ENCODE measurements at places on chromosomes 1 and 21.

- no peak for DNase-seq
These were observed 13.8 kb downstream of the SLX9 start for GRCh38 chr21:44953628-44954021.

DNA sequence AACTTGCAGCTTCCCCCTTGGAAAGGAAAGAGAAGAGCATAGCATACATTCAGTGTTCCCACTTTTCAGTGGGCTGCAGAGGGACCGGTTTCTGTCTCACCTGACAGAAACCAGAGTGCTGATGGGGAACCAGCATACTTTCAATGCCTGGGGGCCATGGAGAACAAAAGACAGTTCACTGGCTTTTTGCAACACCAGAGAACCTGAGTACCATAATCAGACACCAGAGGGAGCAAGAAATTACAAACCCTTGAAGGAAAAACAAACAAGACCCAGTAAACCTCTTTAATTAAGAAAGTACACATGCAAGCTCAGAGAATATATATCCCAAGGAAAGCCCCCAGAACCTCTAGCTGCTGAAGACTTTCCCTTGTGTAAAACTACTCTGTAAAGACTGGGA is 51.1 kb downstream of the CSMD2 start:
- DNase-seq, result peak; percentile 12

- DNase-seq, result no peak
These were observed 456 bp downstream of the COL8A2 start for GRCh38 chr1:36124404-36125128.

DNA sequence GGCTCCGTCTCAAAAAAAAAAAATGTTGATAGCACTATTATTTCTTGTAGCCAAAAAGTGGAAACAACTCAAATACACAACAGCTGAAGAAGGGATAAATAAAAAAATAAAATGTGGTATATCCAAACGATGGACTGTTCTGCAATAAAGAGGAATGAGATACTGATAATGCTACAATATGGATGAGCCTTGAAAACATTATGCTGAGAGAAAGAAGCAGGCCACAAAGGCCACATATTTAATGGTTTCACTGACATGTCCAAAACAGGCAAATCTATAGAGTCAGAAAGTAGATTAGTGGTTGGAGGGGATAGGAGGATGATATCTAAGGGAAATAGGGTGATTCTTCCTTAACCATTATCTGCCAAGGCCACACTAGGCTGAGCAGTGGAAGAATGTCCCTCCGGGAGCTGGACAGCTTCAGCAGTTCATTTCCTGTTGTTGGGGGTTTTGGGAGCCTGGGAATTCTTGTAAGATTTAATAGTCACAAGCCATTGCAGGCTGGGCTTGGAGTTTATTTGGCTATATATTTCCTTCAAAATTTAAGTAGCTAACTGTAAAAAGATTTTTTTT is 53.5 kb downstream of the ST3GAL3 start:
- DNase-seq, result no peak

- DNase-seq, result no peak
These were observed 3.0 kb downstream of the BEST4 start for GRCh38 chr1:44785029-44785380.

DNA sequence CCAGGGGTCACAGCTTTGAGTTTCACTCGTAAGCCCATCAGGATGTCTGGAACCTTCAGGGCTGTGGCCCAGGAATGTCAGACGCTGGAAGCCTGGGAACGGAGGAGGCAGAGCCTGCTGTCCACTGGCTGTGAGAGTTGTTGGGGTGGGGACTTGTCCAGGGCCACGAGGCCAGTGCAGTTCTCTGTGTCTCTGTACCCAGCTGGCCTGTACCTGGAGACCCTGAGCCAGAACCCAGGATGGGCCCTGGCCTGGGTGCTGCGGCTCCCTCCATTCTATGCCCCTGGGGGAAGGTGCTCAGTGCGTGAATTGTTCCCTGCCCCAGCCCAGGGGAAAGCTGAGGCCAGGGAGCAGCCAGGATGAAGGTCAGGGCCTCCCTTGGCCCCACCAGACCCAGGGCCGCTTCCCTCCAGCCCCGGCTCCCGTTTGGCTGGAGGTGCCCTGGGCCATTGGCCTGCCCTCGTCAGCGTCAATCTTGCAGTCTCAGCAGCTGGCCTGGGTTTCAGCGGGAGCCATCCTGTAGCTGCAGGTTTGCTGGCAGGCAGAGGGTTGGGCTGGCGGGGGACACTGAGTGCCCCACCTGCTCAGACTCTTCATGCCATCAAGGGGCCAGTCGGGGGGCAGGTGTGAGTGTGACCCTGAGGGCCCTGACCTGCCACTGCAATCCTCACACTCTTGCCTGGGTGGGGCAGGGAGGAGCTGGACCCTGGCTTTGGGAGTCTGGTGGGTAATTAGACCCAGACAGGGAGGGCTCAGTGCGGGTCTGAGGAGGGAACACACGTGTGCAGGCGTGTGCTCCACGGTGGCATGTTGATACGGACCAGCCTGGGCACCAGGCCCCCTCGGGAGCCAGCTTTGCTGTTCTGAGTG is 724 bp upstream of the CALML6 start:
- DNase-seq, result no peak

DNA sequence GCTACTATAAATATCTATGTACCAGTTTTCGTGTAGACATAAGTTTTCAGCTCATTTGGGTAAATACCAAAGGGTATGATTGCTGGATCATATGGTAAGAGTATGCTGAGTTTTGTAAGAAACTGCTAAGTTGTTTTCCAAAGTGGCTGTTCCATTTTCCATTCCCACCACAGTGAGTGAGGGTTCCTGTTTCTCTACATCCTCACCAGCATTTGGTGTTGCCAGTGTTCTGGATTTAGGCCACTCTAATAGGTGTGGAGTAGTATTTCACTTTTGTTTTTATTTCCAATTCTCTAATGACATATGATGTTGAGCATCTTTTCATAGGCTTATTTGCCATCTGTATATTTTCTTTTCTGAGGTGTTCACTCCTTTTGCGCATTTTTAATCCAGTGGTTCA is 112.2 kb downstream of the GALNT2 start:
- no peak for DNase-seq

DNA sequence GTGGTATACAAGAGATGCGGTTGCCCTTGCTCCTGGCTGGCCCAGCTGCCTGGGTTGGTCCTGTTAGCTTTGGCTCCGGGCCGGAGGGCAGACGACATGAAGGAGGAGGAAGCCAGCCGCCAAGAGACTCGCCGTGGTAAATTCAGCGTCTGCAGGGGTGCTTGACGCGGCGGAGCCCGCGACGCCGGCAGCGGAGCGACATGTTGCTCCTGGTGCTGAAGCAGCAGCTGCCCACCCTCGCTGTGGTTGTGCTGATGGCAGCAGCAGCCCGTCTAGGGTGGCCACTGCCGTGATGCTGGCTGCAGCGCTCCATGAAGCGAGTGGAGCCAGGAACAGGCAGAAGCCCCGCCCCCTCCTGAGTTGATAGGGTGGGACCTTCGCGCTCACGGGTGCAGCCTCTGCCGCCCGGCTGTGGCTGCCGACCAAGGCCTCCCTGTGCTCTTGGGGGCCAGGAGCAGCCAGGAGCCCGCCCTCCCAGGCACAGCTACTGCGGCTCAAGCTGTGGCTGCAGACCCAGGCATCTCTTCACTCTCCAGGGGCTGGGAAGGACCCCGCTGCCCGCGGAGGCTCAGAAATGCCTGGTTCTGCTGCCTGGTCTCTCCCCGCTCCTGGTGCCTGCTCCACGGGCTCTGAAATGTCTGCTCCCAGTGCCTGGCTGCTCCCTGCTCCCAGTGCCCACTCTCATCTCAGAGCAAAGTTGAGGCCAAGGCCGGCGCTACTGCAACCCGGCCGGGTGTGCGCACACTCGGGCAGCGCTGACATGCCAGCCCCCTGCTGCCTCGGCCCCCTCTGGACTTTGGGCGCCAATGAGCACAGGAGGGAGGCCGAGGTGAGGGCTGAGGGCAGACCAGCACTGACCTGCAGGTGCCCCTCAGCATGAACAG is 4.4 kb upstream of the ZNF692 start:
- DNase-seq, result peak; percentile 23

DNA sequence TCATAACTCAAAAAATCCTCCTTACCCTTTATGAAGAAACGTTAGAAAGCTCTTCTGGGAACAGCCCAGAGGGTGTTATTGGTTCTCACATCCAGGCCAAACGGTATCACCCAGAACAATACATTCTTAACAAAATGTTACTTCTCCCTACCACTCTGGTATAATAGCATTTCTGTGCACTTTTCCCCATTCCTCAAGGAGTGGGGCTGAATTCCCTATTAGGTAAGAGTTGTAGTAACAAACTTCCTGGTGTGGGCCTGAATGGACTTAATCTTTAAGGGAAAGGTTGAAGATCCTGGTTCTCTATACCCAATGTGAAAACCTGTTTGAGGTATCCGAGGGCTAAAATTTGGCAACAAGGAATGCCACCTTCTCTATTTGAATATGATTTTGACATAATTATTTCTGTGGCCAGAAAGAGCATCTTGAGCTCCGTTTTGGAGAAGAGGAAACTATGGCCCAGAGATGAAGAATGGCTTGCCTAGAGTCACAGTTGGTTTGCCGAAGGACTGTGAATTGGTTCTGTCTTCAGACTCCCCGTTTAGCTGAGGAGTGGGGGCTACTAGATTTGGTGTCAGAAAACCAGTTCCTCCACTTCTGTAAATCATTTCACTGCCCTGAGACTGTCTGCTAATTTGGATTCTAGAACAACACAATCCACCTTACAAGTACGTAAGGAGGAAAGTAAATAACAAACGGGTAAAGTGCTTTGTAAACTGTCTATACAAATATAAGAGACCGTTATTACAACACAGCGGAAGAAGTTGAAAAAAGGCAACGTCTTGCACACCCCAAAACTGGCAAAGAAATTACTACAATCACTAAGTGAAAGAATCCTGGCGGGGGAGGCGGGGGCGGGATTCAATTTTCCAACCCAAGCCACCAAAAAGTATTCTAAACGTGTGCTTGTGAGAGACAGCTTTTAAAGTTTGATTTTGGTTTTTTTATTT is 2.3 kb downstream of the ANP32E start:
- DNase-seq, result no peak

- peak; percentile 83 for DNase-seq
These were observed 35.7 kb downstream of the NEK2 start for GRCh38 chr1:211639475-211640300.

- DNase-seq, result no peak
These were observed 7.7 kb downstream of the TMEM61 start for GRCh38 chr1:54987919-54988705.

- DNase-seq, result no peak
These were observed 201.2 kb downstream of the TGFB2 start for GRCh38 chr1:218546314-218546713.

DNA sequence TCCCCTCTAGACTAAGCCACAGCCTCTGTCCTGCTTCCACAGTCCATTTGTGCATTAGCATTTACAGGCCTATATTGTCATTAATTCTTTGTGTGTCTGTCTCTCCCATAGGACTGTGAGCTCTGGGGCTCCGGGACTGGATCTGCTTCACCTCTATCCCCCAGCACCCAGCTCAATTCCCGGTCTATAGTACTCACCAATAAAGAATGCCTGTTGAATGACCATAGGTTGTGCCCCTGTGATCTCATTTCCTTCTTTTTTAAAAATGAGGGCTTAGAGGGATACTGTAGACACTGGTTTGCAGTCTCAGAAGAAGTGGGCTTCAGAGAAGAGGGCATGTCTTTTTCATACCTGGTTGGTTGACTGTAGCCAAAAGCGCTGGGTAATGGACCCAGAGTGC is 8.8 kb upstream of the POU3F1 start:
- no peak for DNase-seq

DNA sequence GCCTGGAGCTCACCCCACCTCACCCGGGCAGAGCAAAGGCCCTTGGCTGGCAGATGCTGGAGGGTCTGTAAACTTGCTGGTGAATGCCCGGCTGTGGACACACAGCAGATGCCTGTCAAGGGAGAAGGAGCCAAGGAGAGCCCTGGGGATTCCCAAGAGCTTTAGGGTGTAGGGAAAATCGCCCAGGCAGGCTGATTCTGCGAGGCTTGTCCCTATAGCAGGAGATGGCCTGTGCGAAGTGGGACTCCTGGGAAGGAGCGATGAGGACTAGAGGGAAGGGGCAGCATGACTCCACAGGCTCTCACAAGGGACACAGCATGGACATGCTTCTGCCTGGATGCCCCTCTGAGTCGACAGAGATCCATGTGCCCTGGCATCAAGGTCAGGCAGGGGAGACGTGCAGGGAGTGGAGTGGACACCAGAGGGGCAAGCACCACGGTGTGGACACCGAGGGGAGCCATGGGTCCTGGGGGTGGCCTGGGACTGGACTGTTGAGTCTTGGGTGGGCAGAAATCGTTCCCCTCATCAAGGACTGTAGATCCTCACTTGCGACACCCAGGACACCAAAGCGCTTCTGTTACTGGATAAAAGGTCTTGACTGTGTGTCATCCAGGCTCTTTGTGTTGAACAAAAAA is 71.4 kb upstream of the ABCG1 start:
- DNase-seq, result no peak

- no peak for DNase-seq
These were observed 16.2 kb upstream of the ATP13A2 start for GRCh38 chr1:17027900-17028299.

- no peak for DNase-seq
These were observed 154.2 kb upstream of the ZNHIT6 start for GRCh38 chr1:85862456-85862855.

GRCh38 chr1:113515498-113515897 is 125.2 kb downstream of the MAGI3 start:
- DNase-seq, result no peak

GRCh38 chr1:148318123-148318903 is 164.8 kb downstream of the PPIAL4G start:
- DNase-seq, result no peak

- no peak for DNase-seq
These were observed 96.5 kb downstream of the KCNN3 start for GRCh38 chr1:154773551-154773950.

DNA sequence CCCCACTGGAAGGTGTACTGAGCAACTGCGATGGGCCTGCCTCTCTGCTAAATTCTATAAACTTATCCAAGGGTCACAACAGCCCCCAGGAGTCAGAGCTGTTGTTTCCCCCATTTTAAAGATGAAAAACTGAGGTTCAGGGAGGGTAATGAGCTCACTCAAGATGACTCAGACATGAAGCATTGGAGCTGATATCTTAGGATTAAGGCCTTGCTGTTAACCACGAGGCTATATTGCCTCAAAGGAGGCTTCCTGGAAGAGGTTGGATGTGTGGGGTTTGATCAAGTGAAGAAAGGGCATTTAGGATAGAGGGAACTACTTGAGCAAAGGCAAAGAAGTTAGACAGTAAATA is 6.7 kb downstream of the LDLRAP1 start:
- DNase-seq, result no peak

Measured in AG09319 (cell line).